Pancreas (tissue), 10 donors: ENCODE measurements at places on chromosomes 12 and 14. TPM values are rescaled to one million over a fixed set of nuclear protein-coding genes. Genes with fewer than 3 reads are reported as not detected.
A peak's percentile ranks its signal among the peaks of the same experiment; 100 is the strongest.

FOXJ2 gene
- total RNA-seq = 10.4 TPM

OTOGL gene
- 0.76 TPM for total RNA-seq

MSRB3 gene
- total RNA-seq = 3.2 TPM

- DNase-seq = no peak
Observed at GRCh38 chr12:12022306-12022936, 48.3 kb upstream of the BCL2L14 start.

GRCh38 chr14:100339766-100340422, 16.8 kb downstream of the SLC25A47 start:
- no peak for DNase-seq

GLI1 gene
- total RNA-seq = 0.84 TPM

HOXC4 gene
- not detected for total RNA-seq

GRCh38 chr12:131260954-131261353, 307.2 kb downstream of the ADGRD1 start:
- DNase-seq = no peak

DNA sequence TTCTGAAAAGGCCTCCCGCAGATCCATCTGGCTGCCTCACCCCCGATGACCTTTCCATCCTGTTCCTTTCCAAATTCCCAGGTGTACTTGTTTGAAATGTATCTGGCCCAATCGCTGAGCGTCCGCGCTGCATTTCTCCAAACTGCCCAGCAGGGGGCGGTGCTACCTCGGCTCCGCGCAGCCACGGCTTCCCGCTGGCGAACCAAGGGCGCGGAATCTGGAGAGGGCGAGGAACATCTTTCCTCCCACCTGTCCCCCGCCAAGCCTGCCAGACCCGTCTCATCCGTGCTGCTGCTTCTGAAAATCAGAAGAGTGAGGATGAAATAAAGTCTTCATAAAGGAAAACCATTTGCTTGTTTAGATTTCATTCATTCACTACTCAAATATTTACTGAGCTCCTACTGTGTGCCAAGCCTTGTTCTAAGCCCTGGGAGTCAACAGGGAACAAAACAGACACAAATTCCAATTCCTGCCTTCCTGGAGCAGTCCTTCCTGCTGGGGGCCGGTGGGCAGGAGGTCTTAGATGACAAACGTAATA, 16.8 kb upstream of the MYL2 start:
- DNase-seq = peak; percentile 51

AGAP2 gene
- 0.79 TPM for total RNA-seq

GRCh38 chr14:28765169-28765830, 1.3 kb upstream of the FOXG1 start:
- no peak for DNase-seq

- DNase-seq = no peak
Observed at GRCh38 chr12:126727218-126728075, 1539.5 kb upstream of the TMEM132C start.

DNA sequence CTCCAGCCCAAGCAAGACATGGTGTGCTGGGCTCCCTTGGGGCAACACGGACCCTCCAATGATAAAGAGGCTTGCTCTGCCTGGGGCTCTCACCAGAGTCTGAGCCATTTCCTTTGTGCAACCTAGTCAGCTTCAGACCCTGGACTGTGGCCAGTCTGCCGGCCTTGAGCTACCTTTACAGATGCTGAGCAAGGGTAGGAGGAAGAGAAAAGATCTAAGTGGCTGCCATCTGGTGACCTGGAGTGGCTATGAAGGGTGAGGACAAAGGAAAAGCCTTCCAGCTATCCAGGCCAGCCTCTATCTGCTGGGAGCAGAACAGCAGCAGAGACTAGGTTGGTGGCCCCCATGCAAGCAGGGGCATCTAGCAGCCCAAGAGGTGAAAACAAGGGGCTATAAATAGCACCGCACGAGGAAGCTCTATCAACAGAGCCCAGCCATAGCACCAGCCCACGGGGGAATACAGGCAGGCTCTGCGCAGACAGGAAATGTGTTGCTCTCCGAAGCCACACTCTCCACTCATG, 230.1 kb downstream of the FOXN3 start:
- peak; percentile 37 for DNase-seq

DNA sequence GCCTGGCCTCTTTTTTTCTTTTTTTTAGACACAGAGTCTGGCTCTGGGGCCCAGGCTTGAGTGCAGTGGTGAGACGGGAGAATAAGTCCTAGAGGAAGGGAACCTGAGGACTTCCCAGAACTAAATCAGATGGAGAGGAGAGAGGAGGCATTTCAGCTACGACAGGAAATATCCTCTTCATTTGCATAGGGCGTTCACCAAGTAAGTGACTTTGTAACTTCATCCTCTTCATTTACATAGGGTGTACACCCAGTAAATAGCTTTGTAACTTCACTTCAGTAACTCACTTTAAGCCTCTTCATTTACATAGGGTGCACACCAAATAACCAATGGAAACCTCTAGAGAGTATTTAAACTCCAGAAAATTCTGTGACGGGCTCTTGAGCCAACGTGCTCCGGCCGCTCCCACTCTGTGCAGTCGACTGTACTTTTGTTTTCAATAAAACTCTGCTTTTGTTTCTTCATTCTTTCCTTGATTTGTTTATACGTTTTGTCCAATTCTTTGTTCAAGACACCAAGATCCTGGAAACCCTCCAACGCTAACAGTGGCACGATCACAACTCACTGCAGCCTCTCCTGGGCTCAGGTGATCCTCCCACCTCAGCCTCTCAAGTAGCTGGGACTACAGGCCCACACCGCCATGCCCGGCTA, 21.4 kb upstream of the ANKRD9 start:
- no peak for DNase-seq

GRCh38 chr12:55716582-55716957, 724 bp downstream of the BLOC1S1 start:
- no peak for DNase-seq

KCNA1 gene
- not detected for total RNA-seq

GRCh38 chr14:21308479-21309237, 28.8 kb downstream of the RPGRIP1 start:
- DNase-seq = peak; percentile 93

GRCh38 chr12:74193191-74193590, 344.4 kb upstream of the ATXN7L3B start:
- DNase-seq = no peak

GRCh38 chr12:113870035-113870434, 96.1 kb downstream of the RBM19 start:
- DNase-seq = no peak

KRT6C gene
- total RNA-seq = not detected

- DNase-seq = no peak
Observed at GRCh38 chr12:666766-667308, 3.6 kb upstream of the NINJ2 start.

- no peak for DNase-seq
Observed at GRCh38 chr12:53222170-53222721, 9.8 kb downstream of the RARG start.

CD27 gene
- total RNA-seq = 0.81 TPM

GRCh38 chr12:46219132-46219876, 49.5 kb downstream of the SLC38A1 start:
- no peak for DNase-seq

DNA sequence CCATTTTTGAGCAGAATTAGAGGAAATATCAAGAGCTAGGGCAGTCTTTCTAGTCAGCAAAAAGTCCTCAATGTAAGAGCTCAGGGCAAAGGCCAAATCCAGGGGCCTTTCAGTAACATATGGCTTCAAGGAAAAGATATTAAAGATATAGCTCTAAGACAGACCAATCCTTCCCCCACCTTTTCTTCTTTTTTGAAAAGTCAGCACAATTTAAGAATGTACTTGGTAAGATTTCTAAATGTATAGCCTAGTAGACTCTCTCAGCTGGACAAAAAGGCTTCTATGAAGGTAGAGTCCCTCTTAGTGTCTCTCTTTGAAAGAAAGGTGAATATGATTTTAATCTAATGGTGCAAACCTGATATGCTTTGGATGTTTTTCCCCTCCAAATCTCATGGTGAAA, 515.7 kb downstream of the VRK1 start:
- no peak for DNase-seq

DNA sequence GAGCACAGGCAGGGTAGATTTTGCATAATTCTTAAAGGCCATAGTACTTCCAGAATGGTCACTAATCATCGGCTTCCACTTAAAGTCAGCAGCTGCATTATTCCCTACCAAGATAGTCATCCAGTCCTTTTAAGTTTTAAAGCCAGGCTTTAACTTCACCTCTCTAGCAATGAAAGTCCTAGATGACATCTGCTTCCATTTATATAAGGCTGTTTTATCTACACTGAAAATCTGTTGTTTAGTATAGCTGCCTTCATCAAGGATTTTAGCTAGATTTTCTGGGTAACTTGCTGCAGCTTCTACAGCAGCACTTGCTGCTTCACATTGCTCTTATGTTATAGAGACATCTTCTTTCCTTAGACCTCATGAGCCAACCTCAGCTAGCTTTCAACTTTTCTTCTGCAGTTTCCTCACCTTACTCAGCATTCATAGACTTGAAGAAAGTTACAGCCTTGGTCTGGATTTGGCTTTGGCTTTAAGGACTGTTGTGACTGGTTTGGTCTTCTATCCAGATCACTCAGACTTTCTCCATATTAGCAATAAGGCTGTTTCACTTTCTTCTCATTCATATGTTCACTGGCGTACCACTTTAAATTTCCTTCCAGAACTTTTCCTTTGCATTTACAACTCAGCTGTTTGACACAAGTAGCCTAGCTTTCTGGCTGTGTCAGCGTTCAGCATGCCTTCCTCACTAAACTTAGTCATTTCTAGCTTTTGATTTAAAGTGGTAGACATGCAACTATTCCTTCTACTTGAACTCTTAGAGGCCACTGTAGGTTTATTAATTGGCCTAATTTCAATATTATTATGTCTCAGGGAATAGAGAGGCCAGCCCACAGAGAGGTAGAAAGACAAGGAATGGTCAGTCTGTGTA, 209.9 kb upstream of the GARIN2 start:
- DNase-seq = no peak

GRCh38 chr12:121034616-121035305, 4.3 kb downstream of the OASL start:
- no peak for DNase-seq

DNA sequence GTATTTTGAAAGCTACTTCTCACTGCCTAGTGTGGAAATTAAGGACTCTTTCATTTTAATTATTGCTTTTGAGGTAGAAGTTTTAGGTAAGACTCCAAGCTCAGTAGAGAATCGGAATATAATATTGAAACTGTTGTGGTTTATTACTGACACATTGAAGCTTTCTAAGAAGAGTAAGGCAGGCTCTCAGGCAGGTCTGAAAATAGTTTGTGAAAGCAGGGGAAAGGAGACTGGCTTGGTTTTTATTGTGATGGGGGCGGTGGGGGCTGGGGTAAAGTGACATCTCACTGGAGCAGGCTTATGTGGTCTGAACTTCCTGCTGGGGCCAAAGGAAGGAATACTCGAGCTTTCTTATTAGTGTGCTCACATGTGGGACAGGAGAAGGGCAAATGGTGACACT, 79.5 kb downstream of the OTOGL start:
- DNase-seq = no peak

GRCh38 chr14:99586054-99586760, 17.8 kb downstream of the CCDC85C start:
- DNase-seq = no peak

KRT79 gene
- total RNA-seq = not detected

ARHGAP9 gene
- total RNA-seq = 7.6 TPM

IFNG-AS1 gene
- not detected for total RNA-seq

DNA sequence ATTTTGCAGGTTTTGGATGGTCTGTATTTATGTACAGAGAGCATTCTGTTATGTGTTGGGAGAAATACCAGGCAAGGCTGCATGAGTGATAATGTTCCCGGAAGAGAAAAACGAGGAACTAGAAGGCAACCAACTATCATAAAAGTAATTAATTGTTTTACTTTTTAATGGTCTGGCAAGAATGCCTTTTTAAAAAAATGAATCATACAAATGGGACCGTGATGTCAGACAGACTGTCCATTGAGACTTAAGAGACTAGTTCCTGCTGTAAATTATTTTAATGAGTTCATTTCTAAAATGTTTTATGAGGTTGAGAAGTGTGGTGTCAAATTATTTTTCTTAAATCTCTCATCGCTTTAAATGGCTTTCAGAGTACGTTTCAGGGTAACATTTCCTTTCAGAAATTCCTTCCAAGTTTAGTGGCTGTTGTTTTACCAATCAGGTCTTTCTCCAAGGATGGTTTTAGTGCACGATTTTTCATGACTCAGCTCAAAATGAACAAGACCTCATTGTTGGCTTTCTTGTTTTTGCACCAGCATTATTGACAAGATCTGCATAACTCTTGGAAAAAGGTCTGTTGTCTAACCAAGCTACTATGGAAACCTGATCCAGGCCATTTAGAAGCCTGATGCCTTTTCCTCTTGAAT, 86.1 kb upstream of the ARHGAP5 start:
- DNase-seq = no peak

GZMH gene
- total RNA-seq = not detected

OLR1 gene
- total RNA-seq = 15.0 TPM

DNA sequence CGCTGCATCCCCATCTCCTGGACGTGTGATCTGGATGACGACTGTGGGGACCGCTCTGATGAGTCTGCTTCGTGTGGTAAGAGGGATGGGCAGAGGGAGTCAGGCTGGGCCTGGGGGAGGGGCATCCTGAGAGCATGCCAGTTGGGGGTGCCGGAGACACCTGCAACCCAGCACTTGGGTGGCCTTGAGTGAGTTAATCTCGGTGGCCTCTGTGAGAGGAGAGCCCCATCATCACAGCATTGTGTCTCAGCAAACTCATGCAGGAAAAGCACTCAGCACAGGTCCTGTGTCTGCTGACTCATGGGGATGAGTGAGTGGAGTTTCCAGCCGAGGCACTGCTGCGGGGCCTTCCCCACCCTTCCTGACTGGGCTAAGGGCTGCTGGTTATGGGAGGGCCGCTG, 19.6 kb upstream of the LRP1-AS start:
- peak; percentile 56 for DNase-seq

DNA sequence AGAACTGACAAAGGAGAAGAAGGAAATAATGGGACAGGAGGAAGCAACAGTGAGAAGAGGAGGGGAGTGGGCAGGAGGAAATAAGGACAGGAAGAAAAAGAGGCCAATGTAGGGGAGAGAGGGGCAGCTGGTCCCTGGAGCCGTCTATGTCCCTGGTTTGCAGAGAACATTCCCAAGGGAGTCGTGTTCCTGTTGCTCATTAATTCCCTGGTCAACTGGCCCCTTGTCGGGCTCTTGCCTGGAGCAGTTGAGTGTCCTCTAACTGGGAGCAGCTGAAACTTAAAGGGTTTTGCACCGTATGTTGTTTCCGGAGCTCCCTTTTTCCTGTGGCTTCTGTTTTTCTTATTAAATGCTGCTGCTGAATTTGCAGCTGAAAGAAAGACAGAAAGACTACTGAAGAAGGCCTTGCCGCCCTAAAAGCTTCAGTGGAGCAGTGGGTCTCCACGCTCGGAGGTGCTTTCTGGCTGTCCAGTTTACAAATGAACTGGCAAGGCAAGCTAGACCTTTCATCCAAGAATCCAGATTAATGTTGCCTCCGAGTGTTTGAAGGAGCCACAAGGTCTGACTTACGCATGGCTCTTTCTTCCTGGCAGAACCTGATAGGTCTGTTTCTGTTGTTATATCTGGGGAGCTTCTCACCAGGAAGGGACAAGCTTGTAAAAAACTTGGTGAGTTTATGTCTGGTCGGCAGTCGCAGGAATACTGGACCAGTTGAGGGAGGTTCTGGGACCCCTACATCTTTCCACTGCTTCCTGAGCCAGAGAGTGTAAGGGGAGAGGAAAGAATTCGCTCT, 146.2 kb upstream of the RFLNA start:
- DNase-seq = no peak

- no peak for DNase-seq
Observed at GRCh38 chr14:59897757-59898383, 22.1 kb upstream of the LRRC9 start.
